Fibroblast of skin of right biceps (primary cell): ENCODE measurements at places on chromosomes 5 and 9.

DNA sequence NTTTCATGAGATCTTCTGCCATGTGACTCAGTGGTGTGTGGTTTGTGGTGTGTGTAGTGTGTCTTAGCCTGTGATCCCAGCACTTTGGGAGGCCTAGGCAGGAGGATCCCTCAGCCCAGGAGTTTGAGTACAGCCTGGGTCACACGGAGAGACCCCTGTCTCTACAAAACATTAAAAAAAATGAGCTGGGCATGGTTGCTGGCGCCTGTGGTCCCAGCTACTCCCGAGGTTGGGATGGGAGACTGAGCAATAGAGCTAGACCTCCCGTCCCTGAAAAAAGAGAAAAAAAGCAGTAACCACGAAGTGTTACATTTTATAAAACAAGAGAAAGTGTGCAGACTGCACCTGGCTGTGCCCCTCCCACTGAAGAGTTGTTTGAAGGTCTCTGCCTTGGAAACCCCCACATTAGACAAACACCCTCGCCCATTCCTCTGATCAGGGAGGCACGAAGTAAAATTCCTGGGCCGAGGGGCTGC lies 21.2 kb upstream of the RNU6ATAC start:
- DNase-seq: peak; percentile 54

- DNase-seq: no peak
Measured at GRCh38 chr9:113486327-113486726, 22.8 kb downstream of the RGS3 start.

DNA sequence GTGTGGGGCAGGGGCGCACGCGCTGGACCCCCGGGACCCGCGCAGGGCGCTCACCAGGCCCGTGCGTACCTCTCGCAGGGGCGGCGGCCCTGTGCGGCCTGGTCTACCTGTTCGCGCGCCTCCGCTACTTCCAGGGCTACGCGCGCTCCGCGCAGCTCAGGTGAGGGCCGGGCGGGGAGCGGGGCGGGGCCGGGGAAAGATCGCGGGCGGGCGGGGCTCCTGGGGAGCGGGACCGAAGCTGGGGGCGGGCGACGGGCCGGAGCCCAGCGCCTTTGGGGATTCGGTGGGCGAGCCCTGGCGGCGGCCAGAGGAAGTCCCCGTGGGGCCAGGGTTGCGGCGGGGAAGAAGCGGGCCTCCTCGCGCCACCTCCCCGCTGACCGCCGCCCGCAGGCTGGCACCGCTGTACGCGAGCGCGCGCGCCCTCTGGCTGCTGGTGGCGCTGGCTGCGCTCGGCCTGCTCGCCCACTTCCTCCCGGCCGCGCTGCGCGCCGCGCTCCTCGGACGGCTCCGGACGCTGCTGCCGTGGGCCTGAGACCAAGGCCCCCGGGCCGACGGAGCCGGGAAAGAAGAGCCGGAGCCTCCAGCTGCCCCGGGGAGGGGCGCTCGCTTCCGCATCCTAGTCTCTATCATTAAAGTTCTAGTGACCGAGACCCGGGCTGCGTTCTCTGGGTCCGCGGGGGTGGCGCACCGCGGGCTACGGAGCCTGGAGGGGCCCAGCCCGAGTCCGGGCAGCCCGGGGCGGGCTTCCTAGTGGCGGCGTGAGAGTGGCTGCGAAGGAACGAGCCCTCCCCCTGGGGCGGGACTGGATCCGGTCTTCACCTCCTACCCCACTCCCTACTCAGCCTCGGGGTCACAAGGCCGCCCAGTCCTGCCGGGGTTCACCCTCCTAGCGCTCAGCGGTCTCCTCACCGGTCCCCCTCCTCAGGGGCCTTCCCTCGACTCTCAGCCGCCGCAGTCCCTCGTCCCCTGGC lies 2.4 kb downstream of the LTC4S start:
- peak; percentile 75 for DNase-seq

- no peak for DNase-seq
Measured at GRCh38 chr5:178477802-178478201, 112.4 kb downstream of the COL23A1 start.

- DNase-seq: peak; percentile 67
Measured at GRCh38 chr5:98721231-98721928, 52.1 kb upstream of the RGMB start.

DNA sequence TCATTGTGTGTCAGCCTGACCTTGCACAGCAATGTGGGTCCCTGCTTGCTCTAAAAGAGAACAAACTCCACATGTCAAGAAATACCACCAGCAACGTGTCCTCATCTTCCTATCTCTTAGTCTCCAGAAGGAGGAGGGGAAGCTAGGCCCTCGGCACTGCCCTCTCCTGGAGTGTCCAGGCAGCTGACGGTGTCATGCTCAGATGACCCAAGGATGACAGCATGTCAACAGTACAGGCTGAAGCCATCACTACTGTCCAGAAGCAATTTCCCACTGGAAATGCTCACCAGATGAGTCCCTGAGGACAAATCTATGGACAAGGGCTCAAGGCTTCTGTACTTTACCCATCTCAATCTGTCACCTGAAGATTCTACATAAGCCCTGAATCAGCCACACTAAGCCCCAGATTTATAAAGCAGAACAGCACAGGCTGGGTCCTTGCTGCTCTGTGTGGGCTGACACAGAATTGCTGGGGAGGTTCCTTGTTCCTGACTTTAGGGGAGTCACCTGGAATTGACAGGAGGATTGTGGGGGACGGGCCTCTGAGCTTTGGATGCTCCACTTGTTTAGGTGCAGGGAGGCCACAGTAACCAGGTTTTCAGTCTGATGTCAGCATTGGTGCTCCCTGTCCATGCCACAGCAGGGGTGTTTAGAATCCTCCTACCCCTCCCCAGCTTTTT lies 210.2 kb downstream of the DAB2IP start:
- DNase-seq: peak; percentile 24

DNA sequence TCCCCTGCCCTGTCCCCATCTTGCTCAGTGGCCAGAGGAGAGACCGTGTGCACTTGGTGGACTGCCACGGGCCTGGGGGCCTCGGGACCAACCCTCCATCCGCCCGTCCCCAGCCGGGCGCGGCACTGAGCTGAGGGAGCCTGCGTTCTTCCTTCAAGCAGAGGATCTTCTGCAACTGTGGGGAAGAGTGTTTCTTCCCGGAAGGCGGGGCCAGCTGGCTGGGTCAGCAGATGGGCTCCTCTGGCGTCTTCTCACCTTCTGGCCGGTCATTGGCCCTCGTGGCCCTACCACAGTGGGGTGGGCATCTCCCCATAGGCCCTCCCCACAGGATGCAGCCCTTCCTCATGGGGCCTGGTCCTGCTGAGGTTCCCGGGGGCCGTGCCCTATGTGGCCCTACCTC lies 17.4 kb downstream of the RXRA start:
- DNase-seq: no peak

- peak; percentile 84 for DNase-seq
Measured at GRCh38 chr9:84322828-84323227, 17.7 kb downstream of the SLC28A3 start.

- DNase-seq: no peak
Measured at GRCh38 chr5:17925276-17925675, 291.0 kb downstream of the TAF11L14 start.

DNA sequence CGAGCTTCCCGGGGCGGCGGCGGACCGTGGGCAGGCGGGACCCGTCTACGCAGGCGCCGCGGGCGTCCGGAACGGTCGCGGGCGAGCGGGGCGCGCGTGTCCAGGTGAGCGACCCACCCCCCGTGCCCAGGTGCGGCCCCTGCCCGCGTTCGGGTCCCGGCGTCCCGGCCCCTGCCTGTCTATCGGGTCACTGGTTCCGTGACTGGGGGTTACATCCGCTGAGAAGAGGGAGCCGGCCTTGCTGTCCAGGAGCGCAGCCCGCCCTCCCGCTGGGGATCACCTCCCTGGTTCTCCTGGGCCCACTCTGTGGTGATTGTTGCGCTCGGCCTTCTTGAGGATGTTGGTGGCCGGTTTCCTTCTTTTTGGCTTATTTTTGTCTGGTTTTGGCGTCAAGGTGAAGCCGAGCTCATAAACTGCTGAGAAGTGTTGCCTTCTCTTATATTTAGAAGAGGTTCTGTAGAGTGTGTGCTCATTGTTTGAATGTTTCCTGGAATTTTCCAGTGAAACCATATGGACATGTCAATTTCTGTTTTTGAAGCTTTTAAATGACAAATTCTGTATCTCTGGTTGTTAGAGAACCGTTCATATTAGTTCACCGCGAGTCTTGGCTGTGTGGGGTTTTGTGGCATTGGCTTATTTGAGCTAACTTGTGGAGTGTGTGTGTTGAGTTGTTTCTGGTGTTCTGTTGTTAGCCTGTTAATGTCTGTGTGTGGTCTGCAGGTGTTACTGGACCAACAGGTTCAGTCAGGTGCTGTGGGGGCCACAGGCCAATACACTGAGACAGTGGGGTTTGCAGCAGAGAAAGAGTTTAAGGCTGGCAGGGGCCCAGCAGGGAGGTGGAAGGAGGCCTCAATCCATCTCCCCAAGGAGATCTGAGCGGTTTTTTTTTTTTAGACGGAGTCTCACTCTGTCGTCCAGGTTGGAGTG lies 621 bp downstream of the CEP72 start:
- DNase-seq: no peak

DNA sequence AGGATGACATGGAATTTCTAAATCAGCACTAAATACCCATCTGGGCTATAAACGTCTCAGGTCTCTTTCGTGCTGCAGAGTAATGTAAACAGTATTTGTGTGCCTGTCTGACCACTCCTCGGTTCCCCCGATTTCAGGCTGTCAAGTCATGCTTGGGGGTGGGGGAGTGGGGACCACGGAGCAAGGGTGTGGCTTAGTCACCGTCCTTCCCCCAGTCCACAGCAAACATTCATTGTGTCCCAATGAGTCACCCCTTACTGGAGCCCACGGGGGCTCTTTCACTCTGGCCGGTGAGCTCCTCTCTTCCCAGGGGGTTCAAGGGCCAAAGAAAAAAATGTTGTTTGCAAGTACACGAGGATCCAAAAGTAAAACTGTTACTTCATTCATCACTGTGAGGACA lies 72.4 kb upstream of the ICE1 start:
- DNase-seq: peak; percentile 83

GRCh38 chr5:157575381-157576020 lies at the start of gene ADAM19:
Gene ADAM19, minus strand, starts transcription at chr5:157575775. Its CDS starts 79 bp downstream, at chr5:157575696.
- DNase-seq: peak; percentile 84

DNA sequence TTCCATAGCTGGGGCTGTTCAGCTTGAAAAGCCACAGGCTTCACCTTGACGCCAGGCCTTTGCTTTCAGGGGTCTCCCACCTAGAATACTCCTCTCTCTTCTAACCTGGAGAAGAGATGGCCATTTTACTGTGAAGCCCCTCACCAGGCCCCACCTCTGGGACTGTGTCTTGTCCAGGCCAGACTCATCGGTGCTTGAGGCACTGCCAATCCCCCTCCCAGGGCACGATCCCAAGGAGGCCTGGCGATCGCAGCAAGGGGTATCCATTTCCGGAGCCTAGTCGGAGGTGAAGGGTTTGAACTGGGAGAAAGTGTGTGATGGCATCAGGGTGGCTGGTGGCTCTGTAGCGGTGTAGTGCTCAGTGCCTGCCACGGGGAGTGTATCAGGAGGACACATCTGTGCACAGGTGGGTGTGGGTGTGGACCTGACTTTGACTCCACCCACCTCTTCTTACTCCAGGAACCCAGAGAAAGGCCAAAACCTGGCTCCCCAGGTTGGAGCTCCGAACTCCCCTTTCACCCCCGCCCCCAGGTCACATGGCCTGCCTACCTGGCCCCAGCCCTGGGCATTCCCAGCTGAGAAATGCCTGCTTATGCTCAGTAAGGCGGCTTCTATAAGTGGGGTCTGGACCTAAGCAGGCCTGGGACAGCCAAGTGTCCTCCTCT lies 27.4 kb upstream of the ENHO start:
- no peak for DNase-seq

GRCh38 chr5:92242170-92242569 lies 859.1 kb upstream of the ARRDC3 start:
- no peak for DNase-seq

GRCh38 chr9:137293482-137294090 lies 8.5 kb downstream of the NRARP start:
- DNase-seq: no peak

- peak; percentile 50 for DNase-seq
Measured at GRCh38 chr9:131677049-131677443, 62.8 kb downstream of the RAPGEF1 start.

DNA sequence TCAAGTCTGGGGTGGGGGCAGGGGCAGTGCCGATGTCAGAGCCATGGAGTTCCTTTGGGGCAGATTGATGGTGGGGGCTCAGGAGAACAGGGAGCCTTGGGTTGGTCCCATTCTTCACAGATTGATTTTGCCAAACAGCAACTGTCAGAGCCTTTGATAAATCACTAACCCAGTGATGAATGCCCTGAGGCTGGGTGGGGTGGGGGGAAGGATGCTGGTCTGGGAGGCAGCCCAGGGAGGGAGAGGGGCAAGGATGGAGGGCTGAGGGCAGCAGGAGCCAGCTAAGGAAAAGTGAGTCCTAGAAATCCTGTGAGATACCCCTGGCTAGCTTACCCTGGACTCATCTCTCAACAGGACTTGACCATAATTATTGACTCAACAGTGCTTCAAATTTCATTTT lies 60.1 kb upstream of the ARAP3 start:
- DNase-seq: no peak

DNA sequence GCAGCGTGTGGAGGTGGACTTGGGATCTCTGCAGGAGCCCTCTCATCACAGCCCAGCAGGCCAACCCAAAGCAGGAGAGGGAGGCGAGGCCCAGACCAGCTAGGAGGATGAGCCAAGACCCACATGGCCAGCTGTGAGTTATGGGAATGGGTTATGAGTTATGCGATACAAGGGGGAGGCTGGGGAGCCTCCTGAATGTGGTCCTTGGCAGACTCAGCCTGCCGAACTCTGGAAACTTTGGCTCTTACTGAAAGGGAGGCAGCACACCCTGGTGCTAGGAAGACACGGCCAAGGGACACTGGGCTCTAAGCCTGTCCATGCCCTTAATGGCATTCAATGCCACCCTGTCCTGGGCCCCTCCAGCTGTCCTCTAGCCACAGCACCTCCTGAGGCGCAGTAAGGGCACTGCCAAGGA lies 7.7 kb upstream of the VAV2 start:
- DNase-seq: no peak

GRCh38 chr9:76150013-76150412 lies 244.2 kb downstream of the RFK start:
- DNase-seq: no peak

DNA sequence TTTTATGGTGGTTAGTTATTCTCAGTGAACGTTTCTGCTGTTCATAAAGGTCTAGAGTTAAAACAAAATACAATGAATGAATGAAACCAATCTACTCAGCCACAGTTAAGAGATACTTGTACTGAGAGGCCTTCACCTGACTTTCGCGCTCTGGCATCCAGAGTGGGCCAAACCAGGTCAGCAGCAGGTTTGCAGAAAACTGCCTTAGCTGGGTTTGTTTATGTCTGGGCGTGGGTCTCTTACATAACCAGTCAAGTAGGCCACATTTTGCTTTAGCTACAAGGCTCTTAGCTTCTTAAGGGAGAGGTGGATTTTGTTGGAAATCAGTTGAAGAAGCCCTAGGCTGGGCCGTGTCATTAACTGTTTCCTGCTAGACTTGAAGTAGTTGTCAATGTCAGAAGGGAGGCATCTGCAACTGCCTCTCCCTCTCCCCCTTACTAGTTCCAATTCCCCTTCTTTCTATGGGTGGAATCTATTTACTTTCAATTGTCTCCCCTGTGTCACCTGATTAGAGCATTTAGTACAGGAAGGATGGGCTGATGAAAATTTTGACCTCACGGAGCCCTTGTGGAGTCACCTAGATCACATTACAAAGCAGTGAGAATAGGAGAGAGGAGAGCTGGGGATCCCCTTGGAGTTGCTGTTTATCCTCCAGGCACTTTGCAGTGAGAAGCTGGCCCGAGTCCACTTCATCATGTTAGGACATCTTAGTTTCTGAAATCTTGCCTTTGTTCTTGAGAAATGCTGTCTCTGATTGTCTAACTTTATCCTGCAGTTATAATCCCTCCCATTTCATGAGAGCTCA lies 200.5 kb downstream of the ARHGEF28 start:
- DNase-seq: peak; percentile 54

GRCh38 chr9:115262477-115262876 lies 144.5 kb upstream of the TNC start:
- peak; percentile 84 for DNase-seq
